Stimulated activated CD4-positive, alpha-beta T cell treated with anti-CD3 and anti-CD28 coated beads, Interleukin-4, amount 100 ng/mL, for 1 hour (primary cell): ENCODE measurements at places on chromosomes 1 and 21.

- DNase-seq: no peak
These were observed 66.2 kb downstream of the TYW3 start for GRCh38 chr1:74799119-74799657.

- no peak for DNase-seq
These were observed 9.8 kb downstream of the OVGP1 start for GRCh38 chr1:111417755-111418154.

DNA sequence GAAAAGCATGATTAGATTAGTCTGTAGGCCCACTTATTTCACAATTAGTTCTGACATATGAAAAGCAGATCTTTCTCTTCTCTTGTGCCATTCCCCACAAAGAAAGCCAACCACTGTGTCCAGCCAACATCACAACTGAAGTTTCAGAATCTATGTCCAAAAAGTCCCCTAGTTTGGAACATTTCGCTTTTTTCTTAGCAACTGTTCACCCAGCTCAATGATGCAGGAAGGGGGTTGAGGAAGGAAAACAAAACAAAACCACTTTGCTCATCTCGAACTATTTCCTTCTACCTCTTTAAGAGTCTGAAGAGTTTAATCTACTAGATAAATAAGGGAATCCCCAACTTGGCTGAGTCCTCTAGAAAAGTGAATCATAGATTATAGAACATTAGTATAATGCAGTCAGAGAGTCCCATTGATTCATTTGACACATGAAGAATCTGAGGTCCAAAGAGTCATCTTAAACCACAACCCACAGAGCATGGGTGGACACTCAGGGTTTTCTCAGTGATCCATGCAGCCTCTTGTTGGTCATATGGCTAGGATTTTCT lies 159.3 kb upstream of the SGIP1 start:
- DNase-seq: no peak

- DNase-seq: no peak
These were observed 304.3 kb downstream of the LTN1 start for GRCh38 chr21:28688381-28688780.

GRCh38 chr1:37158113-37158749 lies 123.9 kb upstream of the GRIK3 start:
- no peak for DNase-seq

GRCh38 chr1:221886743-221887414 lies 145.0 kb upstream of the DUSP10 start:
- no peak for DNase-seq

DNA sequence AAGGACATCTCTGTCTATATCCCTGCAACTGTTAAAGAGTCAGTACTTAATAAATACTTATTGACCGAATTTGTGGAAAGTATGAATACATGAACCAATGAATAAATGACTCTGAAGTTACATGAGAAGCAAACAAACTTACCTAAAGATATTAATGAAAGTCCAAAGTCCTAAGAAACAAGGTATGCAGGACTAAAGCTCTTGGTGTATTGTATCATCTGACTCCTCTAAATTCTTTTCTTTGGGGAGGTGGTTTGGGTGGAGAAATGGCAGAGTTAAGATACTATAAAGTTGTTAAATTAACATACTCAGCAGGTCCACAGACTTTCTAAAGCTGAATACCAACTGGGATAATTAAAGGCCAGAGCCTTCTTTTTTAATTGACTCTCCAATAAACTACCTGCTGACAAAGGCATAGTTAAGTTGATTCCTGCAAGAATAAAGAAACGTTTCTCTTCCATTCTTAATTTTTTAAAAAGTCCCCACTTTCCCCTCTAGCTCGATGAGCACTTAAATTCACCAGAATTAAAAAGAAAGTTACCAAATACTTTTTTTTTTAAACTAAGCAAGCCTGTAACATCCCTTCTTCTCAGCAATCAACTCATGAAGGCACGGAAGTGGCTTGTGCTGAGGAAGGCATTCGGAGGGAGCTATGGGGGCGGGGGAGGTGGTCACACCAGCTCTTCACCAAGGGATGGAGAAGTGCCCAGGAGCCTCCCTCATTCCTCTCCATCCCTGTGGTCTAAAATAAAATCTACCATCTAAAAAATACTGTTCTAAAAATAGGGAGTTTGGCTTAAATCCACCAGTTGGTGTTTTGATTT lies 61.1 kb downstream of the GADD45A start:
- no peak for DNase-seq

- DNase-seq: no peak
These were observed 22.9 kb upstream of the TTLL7 start for GRCh38 chr1:84021822-84022221.

GRCh38 chr21:33733601-33734000 lies 91.3 kb downstream of the ITSN1 start:
- no peak for DNase-seq

DNA sequence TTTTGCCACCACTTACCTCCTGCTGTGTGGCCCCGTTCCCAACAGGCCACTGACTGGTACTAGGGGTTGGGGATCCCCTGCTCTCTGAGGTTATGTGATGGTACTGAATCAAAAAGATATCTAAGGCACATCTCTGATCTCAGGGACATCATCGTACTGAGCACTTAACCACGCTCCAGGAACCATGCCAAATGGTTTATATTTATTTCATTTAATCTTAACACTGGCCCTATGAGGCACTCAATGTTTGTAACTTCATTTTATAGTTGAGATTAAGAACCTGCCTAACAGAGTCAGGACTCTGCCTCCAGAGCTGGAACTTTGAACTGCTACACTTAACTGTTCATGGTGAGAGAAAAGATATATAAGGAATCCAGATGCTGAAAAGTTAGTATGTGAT lies 98.0 kb upstream of the HP1BP3 start:
- DNase-seq: no peak

- DNase-seq: no peak
These were observed 79.6 kb downstream of the PTPRU start for GRCh38 chr1:29315876-29316275.

DNA sequence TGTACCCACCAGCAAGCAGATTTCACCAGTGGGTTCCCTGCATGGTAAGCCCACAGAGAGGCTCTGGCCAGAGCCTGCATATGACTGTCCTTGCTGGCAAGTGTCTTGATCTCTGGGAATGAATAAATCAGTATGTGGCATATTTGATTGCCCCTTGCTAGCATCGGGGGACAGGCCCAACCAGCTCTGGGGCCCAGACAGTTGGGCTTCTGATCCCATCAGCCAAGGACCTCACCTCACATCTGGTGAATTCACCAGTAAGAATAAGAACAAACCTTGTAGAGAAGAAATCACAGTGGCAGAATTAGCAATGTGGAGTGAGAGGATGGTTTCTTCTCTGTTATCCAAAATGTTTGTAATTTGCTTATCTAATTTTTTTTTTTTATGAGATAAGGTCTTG lies 15.9 kb downstream of the SLC1A7 start:
- DNase-seq: no peak

GRCh38 chr1:71908303-71908702 lies 374.0 kb downstream of the NEGR1 start:
- DNase-seq: no peak

- no peak for DNase-seq
These were observed 60.3 kb upstream of the RCOR3 start for GRCh38 chr1:211198880-211199279.

DNA sequence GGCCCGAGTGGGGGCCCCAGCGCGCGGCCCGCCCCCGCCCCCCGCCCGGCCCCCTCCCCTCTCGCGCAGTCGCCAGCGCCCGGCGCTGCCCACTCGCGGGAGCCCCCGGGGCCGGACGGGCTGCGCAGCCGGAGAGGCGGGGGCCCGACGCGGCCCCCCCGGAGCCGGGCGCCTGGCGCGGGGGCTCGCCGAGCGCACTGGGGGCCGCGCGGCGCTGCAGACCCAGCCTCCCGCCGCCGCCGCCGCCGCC lies 146 bp upstream of the ZNF362 start:
- DNase-seq: no peak

DNA sequence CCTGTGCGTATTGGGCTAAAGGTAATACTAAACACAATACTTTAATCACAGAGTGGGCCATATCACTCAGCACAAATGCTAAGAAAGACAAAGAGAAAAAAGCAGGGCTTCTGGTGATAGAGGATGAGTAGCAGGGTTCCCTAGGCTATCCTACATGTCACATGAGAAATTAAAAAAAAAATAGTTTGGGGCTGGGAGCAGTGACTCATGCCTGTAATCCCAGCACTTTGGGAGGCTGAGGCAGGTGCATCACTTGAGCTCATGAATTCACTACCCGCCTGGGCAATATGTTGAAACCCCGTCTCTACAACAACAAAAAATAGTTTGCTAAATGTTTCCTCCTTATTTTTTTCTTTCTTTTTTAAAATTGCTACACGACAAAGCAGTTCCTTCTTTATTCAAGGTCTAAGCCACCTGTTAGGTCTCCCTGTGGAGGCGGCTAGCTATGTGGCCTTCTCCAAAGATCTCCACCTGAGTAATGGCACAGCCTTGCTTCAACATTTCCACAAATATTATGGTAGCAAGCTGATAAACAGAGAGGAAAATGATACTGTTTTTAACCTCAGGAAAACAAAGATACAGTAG lies 1.5 kb downstream of the ENSA start:
- DNase-seq: no peak

- no peak for DNase-seq
These were observed 48.2 kb upstream of the RCC1 start for GRCh38 chr1:28457678-28458077.

GRCh38 chr1:31815752-31816500 lies at the start of gene SPOCD1:
Gene SPOCD1, minus strand, starts transcription at chr1:31816022. Its CDS starts 689 bp downstream, at chr1:31815333.
- DNase-seq: peak; percentile 84

GRCh38 chr1:160131803-160132565 lies 16.4 kb downstream of the ATP1A2 start:
- no peak for DNase-seq

GRCh38 chr1:30418939-30419720 lies 304.3 kb downstream of the MATN1 start:
- no peak for DNase-seq

- DNase-seq: no peak
These were observed 147.4 kb upstream of the USP24 start for GRCh38 chr1:55362558-55362957.

- no peak for DNase-seq
These were observed 41.5 kb downstream of the CHIA start for GRCh38 chr1:111332190-111332589.

DNA sequence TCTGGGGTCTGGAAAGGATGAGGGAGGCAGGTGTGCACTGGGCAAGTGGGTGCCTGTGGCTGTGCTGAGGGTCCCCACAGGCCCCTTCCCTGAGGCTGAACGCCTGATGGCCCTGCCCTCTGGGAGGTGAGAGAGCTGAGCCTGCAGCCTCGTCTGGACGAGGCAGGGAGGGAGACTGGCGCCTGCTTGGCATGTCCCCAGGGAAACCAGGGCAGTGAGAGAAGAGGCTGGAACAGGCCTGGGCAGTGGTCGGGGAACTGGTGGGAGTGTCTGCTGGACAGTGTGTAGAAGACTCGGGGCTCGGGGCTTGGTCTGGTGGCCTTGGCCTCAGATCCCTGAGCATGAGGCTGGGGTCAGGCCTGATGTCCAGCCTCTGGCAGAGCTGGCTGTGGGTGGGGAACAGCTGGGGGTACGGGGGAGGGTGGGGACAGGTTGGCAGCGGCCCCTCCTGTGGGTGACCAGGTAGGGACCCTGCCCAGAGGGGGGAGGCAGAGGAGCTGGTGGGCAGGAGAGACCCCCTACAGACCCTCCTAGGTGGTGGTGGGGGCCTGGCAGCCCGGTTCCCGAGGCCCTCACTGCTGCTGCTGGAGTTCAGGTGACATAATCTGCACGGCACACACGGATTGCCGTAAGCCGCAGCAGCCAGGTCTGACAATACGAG lies 30.8 kb upstream of the PLCH2 start:
- no peak for DNase-seq

DNA sequence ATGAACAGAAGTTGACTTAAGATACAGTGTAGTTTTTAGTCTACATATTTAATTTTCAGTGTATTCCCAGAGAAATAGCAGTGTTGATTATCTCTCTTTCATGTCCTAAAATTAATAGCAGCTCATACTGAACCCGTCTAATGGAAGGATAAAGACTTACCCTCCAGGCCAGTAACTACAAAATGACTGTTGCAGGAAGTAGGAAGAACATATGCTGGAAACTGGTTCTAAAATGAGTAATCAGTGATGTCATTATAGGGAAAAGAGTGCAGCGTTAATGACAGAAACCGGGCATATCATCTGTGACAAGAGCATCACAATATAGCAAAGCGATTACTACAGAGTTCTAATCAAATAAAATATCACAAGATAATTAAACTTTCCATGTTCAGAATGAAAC lies 385.5 kb downstream of the SMYD3 start:
- DNase-seq: no peak

DNA sequence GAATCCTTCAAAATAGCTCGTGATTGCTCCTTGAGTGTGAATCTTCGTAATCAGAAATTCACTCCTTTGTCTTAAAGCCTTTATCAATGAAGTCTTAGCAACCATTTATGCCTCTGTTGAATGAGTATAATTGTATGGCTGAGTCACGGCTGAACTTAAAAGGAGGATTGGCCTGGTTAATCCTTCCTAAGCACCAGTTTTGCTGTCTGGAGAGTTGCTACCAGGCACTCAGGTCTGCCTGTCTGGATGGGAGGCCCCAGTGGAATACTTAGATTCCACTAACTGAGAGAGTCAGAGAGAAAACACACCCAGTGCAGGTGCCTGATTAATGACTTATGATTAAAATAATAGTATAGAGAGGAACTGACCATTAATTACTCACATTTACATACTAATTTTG lies 7.6 kb upstream of the HHAT start:
- no peak for DNase-seq

DNA sequence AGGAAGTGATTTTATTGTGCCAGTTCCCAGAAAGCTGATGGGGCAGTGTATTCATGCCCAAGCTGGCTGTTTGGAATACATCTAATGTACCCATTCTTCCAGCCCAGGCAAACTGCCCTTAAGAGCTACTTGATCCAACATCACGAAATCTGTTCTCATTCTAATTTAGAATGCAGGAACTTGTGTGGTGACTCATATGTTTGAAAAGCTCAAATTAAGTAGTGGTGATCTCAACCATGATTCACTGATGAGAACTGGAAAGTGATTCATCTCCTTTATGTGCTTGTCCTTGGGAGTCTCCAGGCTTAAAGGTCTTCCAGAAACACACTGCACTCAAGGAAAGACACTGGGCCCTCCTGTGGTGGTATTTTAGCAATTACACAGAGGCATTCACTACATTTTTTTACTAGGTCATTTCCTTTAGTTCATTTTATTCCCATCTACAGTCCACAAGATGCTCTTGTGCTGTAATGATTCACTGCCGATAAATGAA lies 65.4 kb downstream of the RPE65 start:
- DNase-seq: no peak

- DNase-seq: no peak
These were observed 21.6 kb downstream of the NAV1 start for GRCh38 chr1:201560328-201561194.

- no peak for DNase-seq
These were observed 12.1 kb downstream of the BSND start for GRCh38 chr1:55010887-55011217.

GRCh38 chr1:32702599-32703478 lies at the start of gene SYNC:
Gene SYNC, minus strand, starts transcription at chr1:32702770. Its CDS starts 110 bp downstream, at chr1:32702660.
- peak; percentile 17 for DNase-seq

DNA sequence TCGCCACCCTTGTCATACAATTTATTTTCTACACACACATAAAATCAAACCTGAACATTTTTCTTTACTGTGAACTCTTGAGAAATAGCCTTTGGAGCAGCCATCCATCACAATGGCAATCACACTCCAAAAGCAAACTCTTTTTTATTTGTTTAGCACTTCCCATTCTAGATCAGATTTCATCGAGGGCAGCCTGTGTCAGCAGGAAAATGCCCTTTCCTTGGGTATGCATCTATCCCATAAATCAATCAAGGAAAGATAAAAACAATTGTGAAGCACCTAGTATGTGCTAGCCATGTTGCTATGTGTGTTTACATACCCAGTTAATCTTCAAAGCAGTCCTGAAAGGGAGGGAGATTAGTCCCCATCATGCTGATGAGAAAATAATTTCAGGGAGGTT lies 484.1 kb upstream of the USP24 start:
- no peak for DNase-seq
